ENCODE measurements at places on chromosomes 12 and 14.
A peak's percentile ranks its signal among the peaks of the same experiment; 100 is the strongest.

DNA sequence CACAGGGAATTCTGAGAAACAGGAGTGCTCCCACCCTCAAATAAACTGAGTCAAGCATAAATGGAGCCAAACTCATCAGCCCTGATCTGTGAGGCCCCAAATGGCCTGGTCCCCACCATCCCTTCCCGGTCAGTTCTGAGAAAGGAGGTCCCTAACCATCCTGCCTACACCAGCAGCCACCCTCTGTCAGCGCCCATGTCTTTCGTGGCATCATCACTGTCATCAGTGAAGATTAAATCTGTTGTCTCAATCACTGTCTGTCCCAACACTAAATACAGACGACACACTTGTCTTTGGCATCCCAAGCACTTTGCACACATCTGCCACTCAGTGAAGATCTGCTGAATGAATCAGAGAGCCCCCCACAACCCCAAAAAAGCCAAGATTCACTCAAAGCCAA is 22.4 kb downstream of the VPS37B start:
- no peak for DNase-seq

GRCh38 chr12:105324704-105325103 is 5.8 kb upstream of the C12orf75 start:
- DNase-seq: no peak

- DNase-seq: no peak
Observed at GRCh38 chr14:30195941-30196340, 268.3 kb upstream of the PRKD1 start.

DNA sequence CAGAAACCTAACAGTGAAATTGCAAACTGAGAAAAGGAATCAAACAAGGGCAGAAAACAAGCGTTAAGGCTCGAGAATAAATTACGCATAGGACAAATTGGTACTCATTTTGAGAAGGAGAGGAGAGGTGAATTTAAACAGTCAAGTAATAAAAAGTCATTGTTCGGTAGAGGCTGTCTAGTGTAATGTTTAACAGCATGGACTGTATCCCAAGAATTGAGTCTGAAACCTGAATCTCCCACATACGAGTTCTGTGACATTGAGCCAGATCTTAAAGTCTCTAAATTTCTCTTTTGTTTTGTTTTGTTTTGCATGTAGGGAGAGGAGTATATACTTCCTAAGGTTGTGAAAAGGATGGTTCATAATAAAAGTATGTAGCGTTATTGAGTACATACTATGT is 216.5 kb upstream of the BTG1 start:
- DNase-seq: no peak

- no peak for DNase-seq
Observed at GRCh38 chr14:50740856-50741255, 72.8 kb upstream of the SAV1 start.

DNA sequence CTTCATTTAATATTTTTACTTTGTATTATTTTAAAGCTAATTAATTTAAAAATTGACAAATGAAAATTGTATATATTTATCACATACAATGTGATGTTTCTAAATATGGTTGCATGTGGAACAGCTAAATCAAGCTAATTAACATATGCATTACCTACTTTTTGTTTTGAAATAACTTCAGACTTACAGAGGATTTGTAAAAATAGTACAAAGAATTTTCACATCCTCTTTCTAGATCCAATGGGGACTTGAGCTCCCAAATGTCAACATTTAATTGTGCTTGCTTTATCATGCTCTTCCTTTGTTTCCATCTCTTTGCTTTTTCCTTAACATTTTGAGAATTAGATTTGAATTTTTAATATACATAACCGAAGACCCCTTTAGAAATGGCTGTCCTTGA is 6.6 kb downstream of the DCD start:
- DNase-seq: no peak

DNA sequence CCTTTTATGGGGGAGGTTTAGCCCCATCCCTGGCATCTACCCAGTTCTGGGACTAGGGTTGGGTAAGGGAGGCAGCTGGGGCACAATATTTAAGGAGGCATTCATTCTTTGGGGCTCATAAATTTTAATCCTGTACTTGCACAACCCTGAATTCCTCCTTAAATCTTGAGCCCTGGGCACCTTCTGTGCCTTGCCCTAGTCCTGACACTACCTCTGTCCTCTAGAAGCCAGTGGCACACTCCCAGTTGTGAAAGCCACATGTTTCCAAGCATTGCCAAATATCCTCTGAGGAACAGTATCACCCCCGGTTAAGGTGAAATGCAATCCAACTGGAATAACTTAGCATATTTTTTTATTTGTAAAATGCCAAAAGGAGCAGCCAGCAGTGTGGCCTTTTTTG is 36.6 kb downstream of the SLC16A7 start:
- no peak for DNase-seq

GRCh38 chr12:93214523-93215289 is 163.0 kb upstream of the NUDT4 start:
- DNase-seq: no peak

- DNase-seq: no peak
Observed at GRCh38 chr12:70043490-70044138, 199.6 kb upstream of the CNOT2 start.

- DNase-seq: no peak
Observed at GRCh38 chr14:30641207-30641606, 19.1 kb downstream of the SCFD1 start.

- DNase-seq: no peak
Observed at GRCh38 chr14:42862114-42862513, 1255.4 kb downstream of the LRFN5 start.

DNA sequence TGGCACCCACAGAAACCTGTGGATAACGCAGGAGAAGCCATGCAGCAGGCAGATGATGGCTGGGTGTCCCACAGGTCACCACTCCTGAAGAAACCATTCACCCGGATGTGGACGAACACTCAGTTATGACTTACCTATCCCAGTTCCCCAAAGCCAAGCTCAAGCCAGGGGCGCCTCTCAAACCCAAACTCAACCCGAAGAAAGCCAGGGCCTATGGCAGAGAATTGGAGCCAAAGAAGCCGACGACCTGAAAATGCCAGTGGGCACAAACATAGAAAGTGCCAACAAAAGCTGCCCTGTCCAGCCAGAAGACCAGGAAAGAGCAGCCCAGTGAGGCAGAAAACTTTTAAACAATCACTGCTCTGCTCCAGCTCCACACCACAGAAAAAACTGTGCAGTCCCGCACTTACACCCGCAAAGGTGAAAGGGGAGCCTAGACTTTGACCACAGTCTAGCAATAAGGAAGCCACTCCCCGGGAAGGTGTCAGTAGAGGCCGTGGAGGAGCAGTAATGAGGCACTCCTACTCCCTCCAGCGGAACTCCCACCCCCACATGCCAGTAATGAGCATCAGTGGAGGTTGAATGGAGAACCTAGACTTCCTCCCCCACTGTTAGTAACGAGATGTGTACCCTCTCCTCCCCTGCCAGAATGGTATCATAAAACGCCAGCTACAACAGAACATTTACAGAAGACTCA is 6.0 kb upstream of the ACVRL1 start:
- no peak for DNase-seq

- DNase-seq: no peak
Observed at GRCh38 chr14:24334431-24335291, at the start of gene ADCY4. Gene ADCY4 (minus strand): TSS chr14:24335071. CDS start chr14:24334652, 419 bp downstream.

- no peak for DNase-seq
Observed at GRCh38 chr14:100577321-100577985, 9.8 kb downstream of the BEGAIN start.

- DNase-seq: no peak
Observed at GRCh38 chr14:73269729-73270531, 32.6 kb downstream of the PAPLN start.

- no peak for DNase-seq
Observed at GRCh38 chr12:45121224-45121623, 70.3 kb upstream of the DBX2 start.

DNA sequence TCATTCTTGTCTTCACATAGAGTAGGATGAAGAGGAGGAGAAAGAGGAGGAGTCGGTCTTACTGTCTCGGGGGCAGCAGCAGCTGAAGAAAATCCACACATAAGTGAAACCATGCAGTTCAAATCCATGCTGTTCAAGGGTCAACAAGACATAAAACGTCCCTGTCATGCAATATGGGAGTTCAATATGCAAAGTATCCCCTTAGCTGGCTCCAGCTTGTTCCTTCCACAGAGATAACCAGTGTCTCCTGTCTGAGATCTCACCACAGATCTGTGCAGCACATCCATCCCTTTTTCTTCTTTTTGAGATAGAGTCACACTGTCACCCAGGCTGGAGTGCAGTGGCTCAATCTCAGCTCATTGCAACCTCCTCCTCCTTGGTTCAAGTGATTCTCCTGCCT is 357.5 kb downstream of the GALC start:
- DNase-seq: no peak

DNA sequence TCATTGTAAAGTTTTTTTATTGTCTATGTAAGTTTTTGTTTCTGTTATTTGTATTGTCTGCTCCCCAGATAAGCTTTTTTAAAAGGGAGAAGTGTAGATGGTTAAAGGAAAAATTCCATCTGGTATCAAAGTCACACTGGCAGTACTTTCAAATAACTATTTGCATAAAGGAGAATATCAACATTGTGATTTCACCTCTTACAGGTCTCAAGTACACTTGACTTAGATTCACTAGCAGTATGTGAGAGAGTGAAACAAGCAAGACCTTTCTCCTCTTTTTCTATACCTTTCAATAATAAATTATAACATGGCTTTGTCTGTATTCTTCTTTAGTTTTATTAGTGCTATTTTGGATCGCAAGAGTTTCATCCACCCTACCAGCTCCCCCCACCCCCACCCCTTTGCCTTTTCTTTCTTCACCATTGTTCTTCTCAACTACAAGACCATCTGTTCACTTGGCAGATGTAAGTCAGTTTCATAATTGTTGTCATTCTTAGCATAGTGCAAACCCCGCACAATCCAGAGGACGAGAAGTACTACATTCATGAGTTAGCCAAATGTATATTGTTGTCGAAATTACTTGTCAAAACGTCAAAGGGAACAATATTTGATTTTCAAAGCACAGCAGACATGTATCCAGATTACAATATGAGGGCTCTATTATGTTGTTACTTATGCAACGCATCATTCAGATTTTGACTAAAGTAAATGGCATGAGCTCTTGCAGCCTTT is 602.7 kb upstream of the FLRT2 start:
- DNase-seq: no peak

DNA sequence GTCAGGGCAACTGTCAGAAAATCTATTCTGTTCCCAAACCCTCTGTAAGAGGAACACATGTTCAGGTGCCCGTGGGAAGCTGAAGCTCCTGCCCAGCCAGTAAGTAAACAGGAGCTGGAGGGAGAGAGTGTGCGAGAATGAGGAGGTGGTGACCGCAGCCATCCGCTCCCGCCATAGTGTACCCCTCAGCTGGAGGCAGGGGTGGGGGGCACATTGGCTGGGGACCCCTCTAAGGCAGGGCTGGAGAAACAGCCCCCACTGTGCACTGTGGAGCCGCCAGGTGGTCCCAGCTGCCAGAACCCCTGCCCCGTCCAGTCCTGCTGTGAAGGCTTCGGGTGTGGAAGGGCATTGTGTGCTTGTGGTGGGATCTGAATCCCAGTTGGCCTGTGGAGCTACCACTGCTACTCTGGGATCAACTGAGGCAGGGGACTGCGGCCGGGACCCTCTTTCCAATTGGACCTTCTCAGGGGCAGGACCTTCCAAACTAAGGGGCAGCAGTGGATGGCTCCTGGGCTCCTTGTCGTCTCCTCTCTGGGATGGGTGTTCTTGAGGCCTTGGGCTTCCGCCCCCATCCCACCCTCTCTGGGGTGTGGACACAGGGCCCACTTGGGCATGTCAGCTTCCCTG is 59.6 kb downstream of the TSPAN9 start:
- DNase-seq: no peak

- DNase-seq: no peak
Observed at GRCh38 chr14:100330388-100330931, 7.3 kb downstream of the SLC25A47 start.

- DNase-seq: peak; percentile 70
Observed at GRCh38 chr12:8697476-8698131, at the start of gene RIMKLB. Gene RIMKLB (plus strand): TSS chr12:8697991. CDS start chr12:8713867, 15,876 bp downstream.

DNA sequence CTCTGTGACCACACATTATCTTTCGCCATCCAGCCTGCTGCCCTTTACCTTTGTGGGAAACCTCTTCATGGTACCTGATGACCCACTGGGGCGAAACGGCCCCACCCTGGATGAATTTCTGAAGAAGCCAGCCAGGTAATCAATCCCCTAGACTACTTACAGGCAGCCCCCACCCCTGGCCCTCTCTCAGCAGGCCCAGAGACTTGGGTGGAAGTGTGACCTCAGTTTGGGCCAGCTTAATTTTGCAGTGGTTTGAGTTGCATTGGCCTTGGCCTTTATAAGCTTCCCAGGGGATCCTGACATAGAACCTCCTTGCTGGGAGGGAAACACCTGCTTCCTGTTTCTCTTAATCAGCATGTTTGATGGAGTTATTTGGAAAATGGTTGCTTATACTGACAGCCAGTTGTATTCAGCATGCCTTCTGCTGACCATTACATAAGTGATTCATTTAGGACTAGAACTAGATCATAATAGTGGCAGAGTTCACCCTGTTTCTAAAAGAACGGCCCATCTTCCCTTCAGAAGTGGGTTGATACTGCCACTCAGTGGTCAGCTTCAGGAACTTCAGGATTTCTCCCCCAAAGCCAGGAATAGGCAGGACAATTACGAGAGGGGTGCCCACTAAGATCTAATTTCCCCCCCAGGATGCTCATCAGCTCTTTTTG is 6.1 kb downstream of the SDR39U1 start:
- no peak for DNase-seq

GRCh38 chr14:79016828-79017505 is 846.8 kb downstream of the NRXN3 start:
- DNase-seq: no peak

DNA sequence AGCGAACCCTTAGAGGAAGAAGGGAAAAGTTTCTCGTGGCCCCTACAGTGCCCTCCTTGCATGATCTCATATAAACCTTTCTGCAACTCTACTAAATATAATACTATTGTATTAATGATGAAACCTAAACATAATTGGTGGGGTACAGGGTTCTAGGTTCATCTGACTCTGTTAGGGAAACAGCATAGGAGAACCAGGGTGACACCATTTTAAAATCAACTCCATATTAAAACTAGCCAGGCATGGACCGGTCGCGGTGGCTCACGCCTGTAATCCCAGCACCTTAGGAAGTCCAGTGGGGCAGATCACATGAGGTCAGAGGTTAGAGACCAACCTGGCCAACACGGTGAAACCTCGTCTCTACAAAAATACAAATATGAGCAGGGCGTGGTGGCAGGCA is 15.0 kb upstream of the RND1 start:
- DNase-seq: no peak

DNA sequence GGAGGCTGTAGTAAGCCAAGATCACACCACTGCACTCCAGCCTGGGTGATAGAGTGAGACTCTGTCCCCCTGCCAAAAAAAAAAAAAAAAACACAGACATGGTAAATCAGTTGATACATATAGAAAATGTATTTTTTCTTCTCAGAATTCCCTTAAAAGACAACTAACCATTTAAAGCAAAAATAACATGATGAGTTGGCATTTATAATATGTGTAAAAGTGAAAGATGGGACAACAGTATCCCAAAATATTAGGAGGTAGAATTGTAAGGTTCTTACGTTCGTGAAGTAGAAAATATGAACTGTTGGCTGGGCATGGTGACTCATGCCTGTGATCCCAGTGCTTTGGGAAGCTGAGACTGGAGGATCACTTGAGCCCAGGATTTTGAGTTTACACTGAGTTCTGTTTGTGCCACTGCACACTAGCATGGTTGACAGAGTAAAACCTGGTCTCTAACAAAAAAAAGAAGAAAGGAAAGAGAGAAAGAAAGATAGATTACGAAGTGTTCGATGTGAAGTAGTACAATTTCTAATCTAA is 296.7 kb downstream of the FBXL14 start:
- no peak for DNase-seq
